ENCODE measurements at places on chromosomes 3 and 15. TPM values are rescaled to one million over a fixed set of nuclear protein-coding genes. Genes with fewer than 3 reads are reported as not detected.

The MRPL47 gene
- total RNA-seq, result 28.5 TPM

The PLA1A gene
- total RNA-seq, result not detected

The SLC6A20 gene
- 0.14 TPM for total RNA-seq

The TRH gene
- total RNA-seq, result not detected

The SCN11A gene
- under 0.01 TPM for total RNA-seq

The MST1R gene
- total RNA-seq, result 0.43 TPM

The MUC20 gene
- not detected for total RNA-seq

The AHSG gene
- not detected for total RNA-seq

The CTXN2 gene
- total RNA-seq, result not detected

The ZNF609 gene
- total RNA-seq, result 28.2 TPM

The AQP9 gene
- under 0.01 TPM for total RNA-seq

The CNBP gene
- total RNA-seq, result 264 TPM

The MYEF2 gene
- 7.2 TPM for total RNA-seq

The LRRC57 gene
- 20.0 TPM for total RNA-seq

The TNNC1 gene
- total RNA-seq, result not detected

The SCAMP5 gene
- total RNA-seq, result 0.57 TPM

The LINS1 gene
- 20.6 TPM for total RNA-seq

The CFAP100 gene
- not detected for total RNA-seq

The ADGRG7 gene
- not detected for total RNA-seq

The C2CD4B gene
- not detected for total RNA-seq

The PPP1R14D gene
- not detected for total RNA-seq

The IMPG2 gene
- 0.14 TPM for total RNA-seq

The FBXO40 gene
- not detected for total RNA-seq

The FOXL2NB gene
- 0.66 TPM for total RNA-seq

The ROBO2 gene
- total RNA-seq, result 0.66 TPM

The CSPG5 gene
- total RNA-seq, result 0.14 TPM

The LMOD3 gene
- total RNA-seq, result not detected

The HESX1 gene
- not detected for total RNA-seq

The MEIS2 gene
- 42.9 TPM for total RNA-seq

The SLC28A1 gene
- total RNA-seq, result not detected

The ZNF80 gene
- total RNA-seq, result not detected

The BFSP2 gene
- not detected for total RNA-seq

The MESP2 gene
- not detected for total RNA-seq

The GPD1L gene
- 6.0 TPM for total RNA-seq

The IVD gene
- 33.5 TPM for total RNA-seq

The LIPH gene
- 0.14 TPM for total RNA-seq

The ERC2 gene
- total RNA-seq, result not detected

The PLXNB1 gene
- 37.4 TPM for total RNA-seq

The ECE2 gene
- total RNA-seq, result not detected

The SPRED1 gene
- 28.0 TPM for total RNA-seq

The MTHFS gene
- 26.5 TPM for total RNA-seq

The TMEM207 gene
- not detected for total RNA-seq

All from placental pericyte (primary cell).